Fibroblast of lung (primary cell): ENCODE measurements at places on chromosomes 5 and 9. TPM values are rescaled to one million over a fixed set of nuclear protein-coding genes. Genes with fewer than 3 reads are reported as not detected.

DNA sequence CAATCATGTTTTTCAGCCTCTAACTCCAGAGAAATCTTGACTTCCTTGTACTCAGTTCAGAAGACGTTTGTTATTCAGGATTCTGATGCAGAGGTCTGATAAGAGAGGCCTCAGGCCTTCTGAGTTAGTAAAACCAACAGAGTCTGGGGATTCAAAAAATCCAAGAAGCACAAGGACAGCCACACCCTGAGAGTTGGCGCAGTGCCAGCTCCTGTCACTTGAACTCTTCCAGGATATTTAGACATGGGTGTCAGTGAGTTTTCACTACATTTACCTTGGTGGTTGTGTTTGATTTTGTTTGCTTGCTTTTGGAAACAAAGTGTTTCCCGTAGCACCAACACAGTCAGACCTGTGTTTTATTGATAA, 41.6 kb upstream of the PDE8B start:
- DNase-seq = no peak

PAEP gene
- not detected in 2 replicates for total RNA-seq

GRCh38 chr5:77281969-77282336, 71.5 kb downstream of the PDE8B start:
- no peak for DNase-seq

GRCh38 chr5:178286226-178287090, 53.9 kb upstream of the PHYKPL start:
- DNase-seq = no peak

NAIP gene
- total RNA-seq = 1.5 and 3.8 TPM in 2 replicates

GRCh38 chr9:105399117-105399516, 48.7 kb upstream of the FSD1L start:
- no peak for DNase-seq

KCNMB1 gene
- not detected in 2 replicates for total RNA-seq

DNA sequence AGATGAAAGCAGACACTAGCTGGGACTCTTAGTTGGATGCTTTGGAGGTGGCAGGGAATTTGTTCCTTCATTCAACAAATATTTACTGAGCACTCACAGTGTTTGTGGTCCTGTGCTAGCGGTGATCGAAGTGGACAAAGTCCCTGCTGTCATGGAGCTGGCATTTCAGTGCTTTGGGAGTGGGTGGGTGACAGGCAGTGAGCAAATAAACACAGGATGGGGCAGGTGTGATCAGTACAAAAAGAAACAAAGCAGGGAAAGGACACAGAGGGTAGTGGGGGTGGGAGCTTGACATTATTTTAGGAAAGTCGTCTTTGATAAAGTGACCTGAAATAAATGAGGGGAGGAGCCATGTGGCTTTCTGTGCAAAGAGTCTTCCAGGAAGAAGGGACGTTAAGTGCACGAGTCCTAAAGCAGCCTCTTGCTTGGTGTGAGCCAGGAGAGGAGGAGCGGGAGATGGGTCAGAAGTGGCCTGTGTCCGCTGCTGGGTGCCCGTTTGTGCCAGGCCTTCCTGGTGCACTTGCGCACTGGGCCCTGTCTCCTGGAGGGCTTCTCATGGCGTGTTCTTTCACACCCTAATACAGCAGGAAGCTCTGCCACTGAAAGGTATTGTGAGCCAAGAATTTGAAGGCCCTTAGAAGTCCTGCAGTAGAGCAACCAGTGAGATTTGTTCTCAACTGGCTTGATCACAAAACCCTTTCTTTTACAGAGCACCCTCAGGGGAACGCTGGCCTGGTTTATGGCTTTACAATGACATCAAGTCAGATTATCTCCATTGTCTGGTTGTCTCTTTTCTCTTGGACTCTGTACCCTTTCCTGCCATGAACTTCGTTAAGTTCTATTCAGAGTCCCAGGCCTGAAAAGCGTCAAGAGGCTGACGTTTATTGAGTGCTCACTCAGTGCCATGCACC, 14.8 kb downstream of the NDST1 start:
- no peak for DNase-seq

GRCh38 chr9:84949258-84949657, 279.7 kb downstream of the NTRK2 start:
- DNase-seq = no peak

DNA sequence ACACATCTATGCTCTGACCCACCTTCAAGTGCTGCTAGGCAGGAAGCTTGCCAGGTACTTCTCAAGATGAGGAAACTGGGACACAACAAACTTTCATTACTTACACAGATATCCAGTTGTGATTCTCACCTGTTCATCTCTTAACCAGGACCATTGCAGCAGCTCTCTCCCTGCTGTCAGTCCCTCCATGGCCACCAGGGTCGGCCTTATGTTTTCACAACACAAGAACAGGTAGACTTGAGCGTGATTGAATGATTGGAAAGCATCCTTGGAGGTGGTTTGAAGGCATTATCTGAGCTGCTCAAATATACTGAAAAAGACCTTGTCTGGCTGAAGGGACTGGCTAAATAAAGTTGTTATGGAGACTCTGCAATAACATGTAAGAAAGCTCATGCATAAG, 94.4 kb downstream of the MTREX start:
- no peak for DNase-seq

DNA sequence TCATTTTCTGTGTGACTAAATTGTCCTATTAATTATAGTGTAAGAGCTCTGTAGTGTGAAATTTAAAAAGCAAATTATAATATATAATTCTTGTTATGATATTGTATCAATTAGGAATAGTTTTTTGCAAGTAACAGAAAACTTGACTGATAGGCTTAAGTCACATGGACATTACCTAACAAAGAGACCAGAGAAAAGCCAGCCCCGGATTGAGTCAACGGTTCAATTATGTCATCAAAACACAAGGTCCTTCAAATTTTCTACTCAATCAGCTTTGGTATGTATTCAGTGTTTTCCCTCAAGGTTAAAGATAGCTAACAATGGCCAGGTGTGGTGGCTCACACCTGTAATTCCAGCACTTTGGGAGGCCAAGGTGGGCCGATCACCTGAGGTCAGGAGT, 126.7 kb upstream of the PTGER4 start:
- no peak for DNase-seq

DNA sequence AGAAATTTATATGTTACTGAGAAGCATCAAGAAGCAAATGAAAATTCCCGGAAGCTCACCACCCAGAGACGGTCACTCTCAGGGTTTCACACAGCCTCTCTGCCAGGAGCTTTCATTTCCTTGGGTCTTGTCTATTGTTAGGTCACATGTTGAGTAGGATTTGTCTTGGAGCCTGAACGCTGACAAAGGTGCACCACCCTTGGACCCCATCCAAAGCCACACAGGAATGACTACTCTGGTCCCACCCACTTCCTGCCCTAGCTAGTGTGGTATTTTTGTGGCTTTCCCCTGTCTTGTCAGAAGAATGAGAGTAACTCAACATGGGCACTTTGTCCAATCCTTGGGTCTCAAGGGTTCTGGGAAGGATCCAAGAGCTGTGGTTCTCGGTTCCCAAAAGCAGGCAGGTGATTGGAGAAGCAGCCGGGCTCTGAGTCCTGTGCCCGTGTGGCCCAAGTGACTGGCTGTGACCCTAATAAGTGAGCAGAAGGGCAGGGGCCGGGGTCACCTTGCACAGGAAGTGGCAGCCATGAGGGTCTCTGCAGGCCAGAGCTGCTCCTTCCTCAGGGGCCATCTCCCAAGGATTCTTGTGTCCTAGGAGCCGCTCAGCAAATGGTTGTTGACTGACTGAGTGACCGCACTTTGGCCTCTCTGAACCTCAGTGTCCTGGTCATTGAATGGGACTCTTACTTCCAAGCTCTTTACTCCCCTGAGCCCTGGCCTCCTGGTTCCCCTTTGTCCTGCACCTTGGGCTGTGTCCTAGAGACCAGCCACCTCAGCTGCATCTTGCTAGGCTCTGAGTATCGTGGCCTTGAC, 6.9 kb downstream of the FGD3 start:
- DNase-seq = no peak
